Gastroesophageal sphincter (tissue), 4 donors: ENCODE measurements at places on chromosomes 11 and 22. TPM values are rescaled to one million over a fixed set of nuclear protein-coding genes. Genes with fewer than 3 reads are reported as not detected.

The ENTHD1 gene
- total RNA-seq = not detected

The BDNF gene
- not detected for total RNA-seq

The BET1L gene
- total RNA-seq = 25.3 TPM

The CLTCL1 gene
- total RNA-seq = 8.1 TPM

The NAV2 gene
- 19.5 TPM for total RNA-seq
